ENCODE measurements at places on chromosomes 11 and 22.

DNA sequence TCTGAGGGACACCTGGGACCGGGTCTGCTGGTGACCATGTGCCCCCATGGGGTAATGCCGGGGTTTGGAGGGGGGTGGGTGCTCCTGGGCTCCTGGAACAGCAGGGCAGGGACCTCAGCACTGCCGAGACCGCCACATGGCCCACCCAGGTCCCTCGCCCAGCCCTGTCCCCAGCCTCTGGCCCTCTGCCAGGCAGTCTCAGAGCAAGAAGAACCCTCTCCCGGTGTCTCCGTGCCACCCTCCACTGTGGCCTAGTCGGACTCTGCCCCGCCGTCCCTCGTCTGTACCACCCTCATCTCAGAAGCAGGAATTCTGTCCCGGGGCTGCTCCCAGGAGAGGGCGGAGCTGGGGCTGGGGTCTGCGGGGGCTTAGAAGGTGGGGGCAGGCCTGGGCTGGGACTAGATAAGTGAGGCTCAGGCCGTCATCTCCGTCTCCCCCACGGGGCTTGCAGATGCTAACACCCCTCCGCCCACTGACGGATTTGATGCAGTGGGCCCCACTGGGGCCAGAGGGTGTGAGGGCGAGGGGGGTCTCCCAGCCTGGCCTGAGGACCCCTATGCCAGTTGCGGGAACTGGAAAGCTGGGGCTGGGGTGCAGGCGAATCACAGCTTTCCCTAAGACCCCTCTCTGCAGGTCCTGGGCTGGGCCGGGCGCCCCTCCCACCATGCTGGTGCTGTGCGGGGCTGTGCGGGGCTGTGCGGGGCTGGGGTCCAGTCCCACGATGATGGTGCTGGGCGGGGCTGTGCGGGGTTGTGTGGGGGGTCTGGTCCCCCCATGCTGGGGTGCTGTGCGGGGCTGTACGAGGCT lies 1.1 kb downstream of the MUC5AC start:
- DNase-seq: no peak

DNA sequence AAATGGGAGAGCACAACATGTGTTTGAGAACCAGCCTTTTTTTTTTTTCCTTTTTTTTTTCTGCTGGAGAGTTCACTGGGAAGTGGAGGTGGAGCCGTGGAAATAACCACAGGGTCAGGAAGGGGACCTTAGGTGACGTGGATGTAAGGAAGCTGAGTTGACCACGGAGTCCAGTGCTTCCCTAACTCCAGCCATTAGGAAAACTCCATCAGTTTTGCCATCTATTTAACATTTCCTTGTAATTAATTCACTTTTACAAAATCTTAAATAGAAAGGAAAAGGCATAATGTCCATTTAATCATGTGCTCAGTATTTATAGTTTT lies 2.0 kb upstream of the CDK2AP2 start:
- DNase-seq: no peak

GRCh38 chr11:86063536-86063935 lies 5.3 kb downstream of the PICALM start:
- DNase-seq: peak; percentile 67

DNA sequence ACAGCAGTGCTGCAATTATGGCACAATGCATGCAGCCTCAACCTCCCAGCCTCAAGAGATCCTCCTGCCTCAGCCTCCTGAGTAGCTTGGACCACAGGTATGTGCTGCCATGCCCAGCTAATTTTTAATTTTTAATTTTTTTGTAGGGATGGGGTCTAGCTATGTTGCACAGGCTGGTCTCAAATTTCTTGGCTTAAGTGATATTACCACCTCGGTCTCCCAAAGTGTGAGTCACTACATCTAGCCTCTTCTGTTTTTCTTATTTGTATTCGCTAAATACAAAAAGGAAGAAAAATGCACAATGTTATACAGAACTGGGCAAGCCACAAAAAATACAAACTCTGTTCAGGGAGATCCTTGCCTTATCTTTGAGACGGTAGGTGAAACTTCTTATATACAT lies 62.1 kb downstream of the DDI1 start:
- DNase-seq: no peak

- no peak for DNase-seq
Measured at GRCh38 chr22:25413620-25414019, 150.9 kb upstream of the GRK3 start.

DNA sequence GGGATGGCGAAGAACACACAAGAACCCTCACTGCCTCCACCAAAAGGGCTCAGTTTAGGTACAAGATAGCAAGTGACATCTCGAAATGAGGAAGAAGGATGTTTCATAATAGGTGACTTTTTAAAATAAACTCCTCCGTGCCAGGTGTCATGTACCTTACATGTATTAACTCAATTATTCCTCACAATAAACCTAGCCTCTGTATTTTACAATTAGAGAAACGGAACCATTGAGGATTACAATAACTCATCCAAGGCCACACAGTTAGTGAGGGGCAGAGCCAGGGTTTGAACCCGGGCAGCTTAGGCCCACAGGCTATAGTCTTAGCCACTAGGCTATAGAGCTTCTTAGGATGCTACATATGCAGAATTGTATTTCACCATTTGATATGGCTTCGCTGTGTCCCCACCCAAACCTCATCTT lies 965 bp upstream of the PAMR1 start:
- DNase-seq: no peak

Data from inflammatory macrophage treated with lipopolysaccharide for 4 hours (primary cell).